CD4-positive, alpha-beta T cell treated with Interleukin-4 for 4 hours (primary cell): ENCODE measurements at places on chromosomes 16 and 17.

DNA sequence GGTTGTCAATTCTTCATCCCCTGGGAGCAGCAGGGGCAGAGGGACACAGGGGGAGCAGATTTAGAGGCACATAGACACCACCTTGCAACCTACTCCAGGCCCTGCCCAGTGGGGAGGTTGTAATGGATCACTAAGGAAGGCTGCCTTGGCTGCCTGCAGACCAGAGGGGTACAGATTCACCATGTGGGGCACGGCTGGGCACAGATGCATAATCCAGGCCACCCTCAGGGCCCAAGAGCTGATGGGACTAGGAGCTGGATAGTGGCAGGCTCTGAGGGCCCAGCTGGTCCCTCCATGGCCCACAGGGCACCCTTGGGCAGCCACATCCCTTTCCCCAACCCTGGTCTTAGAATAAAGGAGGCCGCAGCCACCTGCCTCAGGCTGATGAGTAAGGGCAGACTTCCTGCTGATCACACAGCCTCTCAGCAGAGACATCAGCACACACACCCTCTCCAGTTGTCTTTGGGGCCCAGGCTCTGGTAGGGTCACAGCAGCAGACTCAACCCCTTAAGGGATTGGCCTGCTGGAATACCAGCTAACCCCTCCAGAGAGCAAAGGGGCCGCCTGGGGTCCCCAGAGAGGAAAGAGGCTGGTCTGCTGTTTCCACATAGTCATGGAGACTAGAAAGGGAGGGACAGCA, 224.9 kb downstream of the GSG1L start:
- no peak for DNase-seq

GRCh38 chr16:84940670-84941551, 70.4 kb downstream of the ZDHHC7 start:
- DNase-seq: no peak

- no peak for DNase-seq
Observed at GRCh38 chr16:17519101-17519955, 48.6 kb upstream of the XYLT1 start.

DNA sequence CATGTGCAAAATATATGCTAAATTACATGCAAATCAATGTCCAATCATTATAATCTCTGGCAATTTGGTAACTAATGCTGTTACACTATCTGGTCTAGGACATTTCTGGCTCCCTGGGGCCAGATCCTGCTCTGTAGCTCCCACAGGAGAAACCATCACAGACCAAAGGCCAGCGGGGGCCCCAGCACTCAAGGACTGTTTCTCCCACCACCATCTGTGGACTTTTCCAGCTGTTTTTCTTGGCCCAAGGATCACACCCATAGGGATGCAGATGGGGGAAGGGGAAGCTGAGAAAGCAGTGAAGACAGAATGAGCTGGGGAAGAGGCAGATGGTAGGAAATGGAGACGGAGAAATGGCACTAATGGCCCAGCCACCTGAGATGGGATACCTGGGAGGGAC, at the start of gene HIGD1B:
HIGD1B (plus strand) TSS at position 298 of the 400 bp plus-strand sequence. CDS start 270 bp downstream, outside the sequence.
- no peak for DNase-seq

DNA sequence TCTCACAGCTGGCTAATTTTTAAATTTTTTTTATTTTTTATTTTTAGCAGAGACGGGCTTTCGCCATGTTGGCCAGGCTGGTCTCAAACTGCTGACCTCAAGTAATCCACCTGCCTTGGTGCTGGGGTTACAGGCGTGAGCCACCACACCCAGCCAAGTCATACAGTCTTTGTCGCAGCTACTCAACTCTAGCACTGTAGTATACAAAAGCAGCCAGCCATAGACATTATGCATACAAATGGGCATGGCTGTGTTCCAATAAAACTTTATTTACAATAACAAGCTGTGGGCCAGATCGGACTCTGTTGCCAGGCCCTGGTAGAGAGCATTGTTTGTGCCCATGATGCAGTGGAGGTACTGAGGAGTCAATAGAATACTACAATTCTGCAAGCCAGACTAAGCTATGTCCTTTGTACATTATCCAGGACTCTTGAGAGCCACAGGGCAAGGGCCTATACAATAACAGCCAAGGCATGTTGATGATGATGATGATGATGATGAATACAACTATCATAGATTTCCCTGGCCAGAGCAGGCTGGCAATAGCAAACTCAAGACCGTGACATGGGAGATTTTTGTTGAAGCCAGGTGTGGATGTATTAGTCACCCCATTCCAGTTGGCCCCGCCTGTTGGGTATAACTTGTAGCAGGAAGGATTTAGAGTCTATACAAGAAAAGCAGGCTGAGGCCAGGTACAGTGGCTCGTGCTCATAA, 101.8 kb downstream of the MYH11 start:
- no peak for DNase-seq

DNA sequence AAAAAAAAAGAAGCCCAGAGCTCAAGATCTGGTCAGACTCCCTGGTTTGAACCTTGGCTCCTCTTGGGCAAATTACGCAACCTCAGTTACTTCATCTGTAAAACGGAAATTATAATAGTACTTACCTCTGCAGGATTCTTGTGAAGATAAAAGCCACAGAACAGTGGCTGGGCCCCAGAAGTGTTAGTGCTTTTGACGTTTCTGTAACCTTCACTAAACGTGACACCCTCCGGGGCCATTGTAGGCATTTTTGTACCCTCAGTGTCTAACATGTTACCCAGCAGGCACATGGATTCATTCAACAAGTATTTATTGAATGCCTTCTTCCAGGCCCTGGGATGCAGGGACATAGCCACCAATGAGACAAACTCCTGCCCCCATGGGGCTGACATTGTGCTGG, 58.0 kb downstream of the PITPNC1 start:
- DNase-seq: peak; percentile 92

- DNase-seq: no peak
Observed at GRCh38 chr17:13729466-13730134, 127.9 kb upstream of the HS3ST3A1 start.

- DNase-seq: no peak
Observed at GRCh38 chr17:73940511-73940910, 263.0 kb upstream of the RPL38 start.
